GM20000 (cell line): ENCODE measurements at places on chromosomes 4 and X.

DNA sequence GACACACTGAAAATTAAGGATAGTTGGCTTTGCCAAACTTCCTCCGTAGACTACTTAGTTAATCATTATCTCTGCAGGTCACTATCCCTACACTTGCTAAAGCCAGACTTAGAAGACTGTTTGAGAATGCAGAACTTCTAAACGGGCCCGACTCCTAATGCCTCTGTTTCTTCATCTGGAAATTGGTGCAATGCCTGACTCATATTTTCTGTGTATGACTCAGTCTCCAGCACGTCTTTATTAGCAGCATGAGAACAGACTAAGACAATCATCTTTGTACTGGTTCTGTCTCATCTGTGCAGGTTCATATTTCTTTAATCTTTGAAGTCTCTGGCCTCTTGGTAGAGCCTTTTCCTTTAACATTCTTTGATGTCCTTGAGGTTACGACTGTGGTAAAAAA, 411.9 kb upstream of the ACTRT1 start:
- no peak for DNase-seq

DNA sequence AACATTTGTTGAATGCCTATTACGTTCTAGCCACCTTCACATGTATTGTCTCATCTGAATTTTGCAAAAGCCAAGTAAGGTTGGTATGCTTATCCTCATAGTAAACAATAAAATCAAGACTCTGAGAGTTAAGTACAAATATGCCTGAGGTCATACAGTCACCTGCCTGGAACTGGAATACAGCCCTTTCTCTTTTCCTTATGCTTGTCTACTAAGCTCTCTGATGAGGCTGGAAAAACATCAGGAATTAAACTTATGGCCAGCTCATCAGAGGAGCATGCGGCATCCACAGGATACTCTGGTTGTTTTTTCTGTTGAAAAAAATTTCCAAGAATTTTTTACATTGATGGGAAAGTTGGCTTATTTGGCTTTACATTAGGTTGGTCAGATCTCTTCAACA, 35.5 kb downstream of the NCAPG start:
- no peak for DNase-seq

- no peak for DNase-seq
Measured at GRCh38 chr4:27018910-27019309, 158.3 kb downstream of the STIM2 start.

- no peak for DNase-seq
Measured at GRCh38 chr4:81550388-81550859, 78.7 kb upstream of the RASGEF1B start.

GRCh38 chrX:103384672-103385071, 8.3 kb downstream of the BEX3 start:
- DNase-seq = no peak

GRCh38 chrX:63050225-63050624, 300.9 kb downstream of the SPIN4 start:
- DNase-seq = no peak

DNA sequence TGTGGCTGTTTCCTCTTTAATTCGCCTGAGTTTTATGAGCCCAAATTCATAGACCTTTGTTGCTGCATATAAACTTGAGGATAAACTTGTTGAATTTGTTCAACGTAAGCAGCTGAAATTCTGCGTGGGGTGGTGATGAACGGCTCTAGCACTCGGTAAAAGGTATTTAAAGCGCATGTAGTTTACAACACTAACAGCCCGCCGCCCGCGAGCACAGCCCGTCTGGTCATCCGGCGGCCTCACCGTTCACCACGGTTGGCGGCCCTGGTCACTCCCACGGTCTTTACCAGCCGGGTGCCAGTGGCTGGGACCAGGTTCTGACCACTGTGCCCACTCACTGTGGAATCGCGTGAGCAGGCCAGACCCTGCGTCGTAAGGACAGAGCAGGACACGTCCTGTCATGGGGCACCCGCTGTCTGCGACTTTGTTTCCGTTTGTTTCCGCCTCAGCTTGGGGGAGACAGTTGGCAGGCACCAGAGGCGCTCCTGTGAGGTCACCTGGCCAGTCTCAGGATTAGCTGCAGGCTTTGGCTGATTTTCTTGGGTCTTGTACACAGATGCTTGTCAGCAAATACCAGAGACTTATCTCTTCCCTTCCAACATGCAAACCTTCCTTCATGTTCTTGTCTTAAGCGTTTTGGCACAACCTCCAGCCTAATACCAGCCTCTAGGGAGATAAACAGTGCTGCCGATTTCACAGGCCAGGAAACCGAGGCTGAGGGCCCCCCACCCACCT, 36.8 kb upstream of the SPON2 start:
- no peak for DNase-seq

- DNase-seq = no peak
Measured at GRCh38 chrX:50081282-50081889, 119.4 kb downstream of the AKAP4 start.

DNA sequence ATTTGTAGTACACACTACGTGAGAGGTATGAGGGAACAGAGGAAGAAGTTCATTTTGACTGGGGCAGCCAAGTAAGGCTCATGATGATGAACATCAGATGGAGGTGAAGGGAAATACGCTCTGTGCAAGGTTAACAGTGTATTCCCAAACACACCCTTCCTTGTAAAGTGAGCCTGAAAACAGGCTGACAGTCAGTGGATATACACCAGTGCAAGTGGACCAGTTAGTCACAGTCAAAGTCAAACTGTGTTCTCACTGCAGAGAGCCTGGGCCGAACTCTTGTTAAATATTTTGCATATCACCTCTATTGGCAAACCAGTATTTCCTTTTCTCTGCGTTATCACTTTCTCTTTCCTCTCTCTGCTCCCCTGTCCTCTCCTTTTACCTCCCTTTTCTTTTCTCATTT, 23.4 kb upstream of the RHOH start:
- DNase-seq = peak; percentile 42

DNA sequence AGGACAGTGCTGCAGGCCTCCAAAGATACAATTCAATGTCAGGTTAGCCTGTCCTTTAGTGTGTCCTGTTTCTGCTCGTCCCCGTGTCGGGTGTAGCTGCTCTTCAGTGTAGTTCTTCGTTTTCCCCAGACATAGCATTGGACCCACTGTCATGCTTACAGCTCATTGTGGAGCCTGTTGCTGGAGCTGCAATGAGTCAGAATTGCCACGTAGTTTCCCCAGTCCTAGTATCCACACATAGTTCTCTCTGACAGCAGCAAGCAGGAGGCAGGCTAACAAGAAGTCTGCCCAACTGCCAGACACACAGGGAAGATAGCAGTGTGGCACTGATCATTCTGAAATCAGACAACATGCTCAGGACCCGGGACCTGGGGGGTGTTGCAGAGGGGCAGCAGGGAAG, 49.2 kb downstream of the MOSPD2 start:
- no peak for DNase-seq

- no peak for DNase-seq
Measured at GRCh38 chrX:16970977-16971376, 24.5 kb downstream of the REPS2 start.

DNA sequence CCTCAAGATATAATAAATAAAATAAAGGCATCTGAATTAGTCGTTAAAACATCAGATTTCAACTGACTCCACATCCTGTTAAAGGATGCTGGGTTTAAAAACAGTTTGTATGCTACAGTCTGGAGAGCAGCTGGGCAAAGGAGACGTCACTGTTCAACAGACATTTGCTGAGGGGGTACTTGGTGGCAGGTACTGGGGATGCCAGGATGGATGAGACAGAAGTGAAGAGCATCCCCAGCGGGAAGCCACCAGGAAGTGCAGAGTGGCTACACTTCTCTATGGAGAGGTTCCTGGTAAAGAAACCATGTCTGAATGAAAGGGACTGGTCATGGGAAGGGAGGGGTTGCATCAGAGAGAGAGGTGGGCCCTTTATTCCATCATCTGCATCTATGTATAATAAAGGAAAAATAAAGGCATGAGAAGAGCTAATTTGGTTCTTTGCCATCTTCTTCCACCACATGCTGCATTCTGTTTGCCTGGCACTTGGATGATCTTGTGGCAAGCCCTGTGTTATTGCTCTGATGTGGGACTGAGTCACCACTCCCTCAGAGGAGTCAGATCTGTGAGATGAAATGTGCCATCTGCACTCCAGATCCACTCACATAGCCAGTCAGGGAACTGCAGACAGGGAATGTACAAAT, 145.0 kb downstream of the SOWAHB start:
- DNase-seq = no peak

GRCh38 chr4:96525898-96526297, 686.0 kb downstream of the PDHA2 start:
- no peak for DNase-seq

DNA sequence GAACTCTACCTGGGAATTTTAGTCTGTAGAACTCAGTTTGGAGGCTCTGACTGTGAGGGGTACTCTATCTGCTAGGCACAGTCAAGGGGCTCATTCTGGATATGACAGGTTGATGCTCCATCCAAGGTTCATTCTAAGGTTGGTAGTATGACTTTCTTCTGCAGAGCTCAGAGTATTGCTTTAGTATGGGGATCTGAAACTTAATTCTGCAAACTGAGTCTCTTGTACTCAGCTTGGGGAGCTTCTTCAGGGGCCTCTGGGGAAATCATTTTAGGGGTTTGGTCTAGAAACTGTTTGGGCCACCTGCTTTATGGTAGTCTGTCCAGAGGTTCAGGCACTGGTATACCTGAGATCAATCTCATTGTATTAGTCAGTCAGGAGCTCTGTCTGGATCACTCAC, 9.7 kb upstream of the TSR2 start:
- DNase-seq = no peak

DNA sequence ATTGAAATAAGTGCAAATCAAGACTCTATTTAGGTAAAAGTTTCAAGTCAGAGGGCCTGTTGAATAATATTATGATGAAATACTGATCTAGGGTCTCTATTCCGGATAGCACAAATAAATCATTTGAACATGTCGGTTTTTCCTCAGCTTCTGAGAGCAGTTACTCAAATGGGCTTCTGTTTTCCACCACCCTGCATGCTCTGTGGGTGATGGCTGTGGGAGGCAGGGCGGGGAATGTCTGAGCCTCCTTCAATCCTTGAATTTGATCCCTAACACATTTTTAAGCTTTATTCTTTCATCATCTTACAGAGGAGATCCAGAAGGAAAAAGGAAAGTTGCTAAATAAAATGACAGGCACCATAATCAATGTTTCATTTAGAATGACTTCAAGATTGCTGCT, 8.5 kb downstream of the UNC5C start:
- DNase-seq = no peak

DNA sequence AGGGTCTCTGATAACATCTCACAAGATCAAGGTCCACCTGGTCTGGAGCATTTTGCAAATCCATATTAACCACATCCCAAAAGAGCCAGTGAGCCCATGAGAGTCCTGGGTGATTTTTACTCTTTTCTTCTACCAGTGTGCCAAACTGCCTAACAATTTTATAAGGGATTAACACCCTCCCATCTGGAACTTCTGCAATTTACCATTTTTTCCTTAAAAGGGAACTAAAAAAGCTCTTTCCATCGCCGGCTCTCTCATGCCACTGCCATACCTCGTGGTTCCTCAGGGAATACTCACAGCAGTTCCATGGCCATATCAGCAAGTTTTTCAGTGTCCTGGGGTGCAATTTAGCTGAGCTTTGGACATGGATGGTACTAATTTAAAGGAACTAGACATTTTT, 55.7 kb downstream of the SEPSECS start:
- DNase-seq = no peak

GRCh38 chr4:14681330-14681729, 321.0 kb upstream of the CPEB2 start:
- no peak for DNase-seq

DNA sequence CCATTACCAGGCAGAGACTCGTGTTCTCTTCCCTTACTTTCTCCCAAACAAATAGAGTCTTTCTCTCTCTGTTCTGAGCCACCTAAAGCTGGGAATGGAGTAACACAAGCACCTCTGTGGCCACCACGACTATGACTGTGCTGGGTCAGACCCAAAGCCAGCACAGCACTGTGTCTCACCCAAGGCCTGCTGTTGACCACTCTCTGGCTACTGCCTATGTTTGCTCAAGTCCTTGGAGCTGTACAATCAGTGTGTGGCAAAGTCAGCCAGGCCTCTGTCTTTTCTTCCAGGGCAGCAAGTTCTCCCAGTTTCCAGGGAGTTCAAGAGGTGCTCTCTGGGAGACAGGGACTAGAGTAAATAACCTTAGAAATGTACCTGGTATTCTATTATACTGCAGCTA, 239.4 kb downstream of the FAM47A start:
- no peak for DNase-seq

GRCh38 chr4:85132570-85132969, 166.1 kb upstream of the WDFY3 start:
- DNase-seq = no peak

GRCh38 chr4:130653842-130654241, 1557.9 kb downstream of the C4orf33 start:
- no peak for DNase-seq

- no peak for DNase-seq
Measured at GRCh38 chr4:142563682-142564291, 282.3 kb downstream of the INPP4B start.

GRCh38 chr4:25779021-25779420, 83.8 kb downstream of the SEL1L3 start:
- DNase-seq = no peak

DNA sequence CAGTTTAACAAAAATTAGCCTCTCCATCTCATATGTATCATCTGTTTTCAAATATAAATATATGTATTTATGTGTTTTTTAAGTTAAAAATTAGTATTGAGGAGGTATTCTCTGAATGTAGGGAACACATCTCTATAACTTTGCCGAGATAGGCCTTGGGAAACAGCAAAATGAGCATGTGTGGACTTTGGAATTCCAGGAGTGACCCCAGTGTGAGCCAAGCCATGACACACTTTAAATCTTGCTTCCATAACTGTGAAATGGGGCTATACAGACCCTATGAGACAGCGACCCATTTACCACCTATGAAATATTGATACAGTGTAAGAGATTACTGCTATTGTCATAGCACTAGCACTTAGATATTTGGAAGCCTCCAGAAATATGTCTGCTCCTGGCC, 58.8 kb downstream of the FRMPD4 start:
- no peak for DNase-seq

- DNase-seq = no peak
Measured at GRCh38 chr4:41878991-41879491, 56.2 kb upstream of the TMEM33 start.

- DNase-seq = peak; percentile 26
Measured at GRCh38 chr4:98657531-98658286, 702 bp downstream of the TSPAN5 start.

GRCh38 chrX:35244796-35245508, 302.4 kb downstream of the FAM47B start:
- no peak for DNase-seq

GRCh38 chr4:145345401-145345800, 136.3 kb upstream of the SMAD1 start:
- no peak for DNase-seq

GRCh38 chr4:41012293-41012692, 202.0 kb downstream of the APBB2 start:
- no peak for DNase-seq

GRCh38 chr4:19236473-19236872, 1015.2 kb upstream of the SLIT2 start:
- DNase-seq = no peak

- no peak for DNase-seq
Measured at GRCh38 chr4:143512978-143513313, 556 bp upstream of the SMARCA5 start.

- no peak for DNase-seq
Measured at GRCh38 chrX:19966056-19966455, 24.8 kb downstream of the BCLAF3 start.

GRCh38 chr4:139808808-139809756, 143.5 kb downstream of the MGST2 start:
- no peak for DNase-seq

- no peak for DNase-seq
Measured at GRCh38 chrX:121831601-121832000, 784.2 kb downstream of the GLUD2 start.

GRCh38 chr4:80101071-80101791, 28.2 kb upstream of the ANTXR2 start:
- no peak for DNase-seq
